ENCODE measurements at places on chromosomes 6 and 20. TPM values are rescaled to one million over a fixed set of nuclear protein-coding genes. Genes with fewer than 3 reads are reported as not detected.

Gene PLCB1
- total RNA-seq, result 10.7 TPM

DNA sequence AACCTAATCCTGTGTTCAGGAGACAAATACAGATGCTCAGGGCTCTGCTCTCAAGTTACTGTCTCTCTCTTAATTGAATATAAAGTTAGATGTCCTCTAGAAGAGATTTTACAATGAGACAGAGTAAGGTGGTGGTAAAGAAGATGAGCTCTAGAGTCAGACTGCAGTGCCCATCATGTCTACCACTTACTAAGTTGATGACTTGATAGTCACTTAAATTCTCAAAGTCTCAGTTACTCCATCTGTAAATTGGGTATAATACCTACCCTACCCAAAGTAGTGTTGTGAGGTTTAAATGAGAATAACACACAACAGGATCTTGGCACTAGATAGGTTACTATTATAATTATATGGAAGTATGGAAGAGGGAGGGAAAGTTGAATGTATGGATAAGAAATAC is 1.6 kb downstream of the DHX35 start:
- DNase-seq, result no peak

DNA sequence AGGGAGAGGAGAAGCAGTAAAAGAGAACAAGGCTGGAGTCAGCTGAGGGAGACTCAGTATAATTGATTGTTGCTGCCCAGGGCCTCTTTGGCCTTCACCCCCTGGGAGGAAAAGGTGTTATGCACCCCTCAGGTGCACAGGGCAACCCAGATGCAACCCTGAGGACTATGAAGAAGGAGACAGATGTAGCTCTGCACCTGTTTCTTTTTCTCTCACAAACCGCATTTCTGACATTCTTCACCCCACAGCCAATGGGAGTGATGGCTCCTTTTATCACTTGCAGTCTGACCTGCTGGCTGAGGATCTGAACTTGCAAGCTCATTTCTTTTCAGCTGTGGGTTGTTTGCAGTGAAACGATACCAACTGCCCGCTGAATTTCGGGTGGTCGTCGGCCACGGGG is 64.1 kb upstream of the F13A1 start:
- DNase-seq, result no peak

- no peak for DNase-seq
These were observed 35.5 kb downstream of the CARMIL1 start for GRCh38 chr6:25314509-25315175.

DNA sequence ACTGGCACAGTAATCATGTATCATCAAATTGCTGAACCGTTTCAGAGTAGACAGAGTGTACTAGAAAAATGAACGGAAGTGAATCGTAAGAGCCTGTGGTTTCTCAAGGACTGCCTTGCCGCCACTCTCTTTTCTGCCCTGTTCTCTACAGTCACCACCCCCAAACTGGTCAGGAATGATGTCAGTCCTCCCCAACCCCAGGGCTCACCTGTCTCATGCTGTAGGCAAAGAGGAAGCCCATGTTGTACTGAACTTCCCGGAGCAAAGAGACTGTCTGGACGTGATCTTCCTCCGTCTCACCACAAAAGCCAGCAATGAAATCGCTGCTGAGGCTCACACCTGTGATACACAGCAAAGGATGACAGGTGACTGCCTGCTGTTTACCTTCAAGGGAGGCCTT is 31.0 kb downstream of the CDK5RAP1 start:
- DNase-seq, result no peak

Data from aorta (tissue), 5 donors.